ENCODE measurements at places on chromosomes 1 and 21. TPM values are rescaled to one million over a fixed set of nuclear protein-coding genes. Genes with fewer than 3 reads are reported as not detected.

DNA sequence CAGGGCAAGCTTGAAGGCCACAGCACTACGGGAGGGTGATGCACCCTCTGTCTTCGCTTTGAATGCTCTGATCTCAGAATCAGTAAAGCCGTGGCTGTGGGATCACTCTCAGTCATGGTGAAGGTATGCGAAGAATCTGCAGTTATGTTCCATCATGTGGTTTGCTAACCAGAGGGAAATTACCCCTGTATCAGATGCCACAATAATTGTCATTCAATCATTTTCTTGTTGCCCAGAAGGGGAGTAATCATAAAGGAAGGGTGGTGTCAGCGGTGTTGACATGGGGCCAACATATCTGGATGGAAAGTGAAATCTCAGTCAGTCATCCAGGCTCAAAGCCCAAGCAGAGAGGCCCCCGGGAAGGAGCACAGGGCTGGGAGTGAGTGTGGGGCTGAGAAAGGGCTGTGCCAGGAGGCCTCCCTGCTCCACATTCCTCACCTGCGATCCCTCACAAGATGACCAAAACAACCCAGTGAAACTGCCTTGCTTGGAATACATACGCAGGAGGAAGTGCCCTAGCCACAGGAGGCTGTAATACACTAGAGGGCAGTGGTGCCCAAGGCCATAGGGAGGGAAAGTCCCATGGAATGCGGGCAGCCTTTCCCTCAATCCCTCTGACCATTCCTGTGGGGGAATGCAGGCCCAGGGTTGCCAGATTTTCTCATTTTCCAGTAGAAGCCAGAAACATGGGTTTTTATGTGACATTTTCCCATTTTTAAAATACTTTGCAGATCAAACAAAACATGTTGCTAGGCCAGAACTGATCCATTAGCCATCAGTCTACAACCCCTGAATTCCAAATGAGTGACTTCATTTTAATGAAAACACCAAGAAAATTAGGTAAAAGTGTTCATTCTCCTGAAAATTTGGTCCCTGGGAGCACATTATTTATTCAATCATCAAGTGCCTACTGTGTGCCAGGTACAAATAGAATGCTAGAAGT, 95.7 kb upstream of the VANGL1 start:
- DNase-seq: peak; percentile 24

- no peak for DNase-seq
These were observed 472 bp downstream of the DTL start for GRCh38 chr1:212035835-212036605.

DNA sequence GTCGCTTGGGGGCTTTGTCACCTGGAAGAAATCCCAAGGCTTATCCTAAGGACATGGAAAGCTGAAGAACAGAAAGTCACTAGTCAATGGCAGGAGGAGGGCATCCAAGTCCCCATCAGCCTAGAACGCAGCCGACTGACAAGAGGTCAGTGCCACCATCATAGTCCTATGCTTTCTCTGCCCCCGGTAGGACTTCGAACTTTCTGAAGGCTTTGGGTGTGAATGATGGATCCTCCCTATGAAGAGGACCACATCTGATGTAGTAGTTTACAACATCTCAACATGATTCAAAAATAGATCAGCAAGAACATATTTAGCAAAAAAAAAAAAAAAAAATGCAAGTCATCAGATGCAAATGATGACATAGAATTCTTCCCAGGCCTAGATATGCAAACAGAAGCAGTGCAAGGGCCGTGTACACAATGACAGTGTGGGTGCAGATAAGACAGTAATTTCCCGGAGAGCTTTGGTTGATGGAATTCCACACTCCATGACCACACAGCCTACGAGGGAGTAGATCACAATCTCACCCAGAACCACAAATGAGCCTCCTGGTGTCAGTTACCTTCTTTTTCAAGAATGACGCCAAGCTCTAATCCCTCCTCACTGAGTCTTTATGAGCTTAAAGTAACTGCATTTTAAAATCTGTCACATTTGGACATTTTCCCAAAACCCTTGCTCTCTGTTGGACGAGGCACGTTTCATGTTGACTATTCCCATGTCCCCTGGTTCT, 88.2 kb downstream of the PSMG1 start:
- no peak for DNase-seq

DNA sequence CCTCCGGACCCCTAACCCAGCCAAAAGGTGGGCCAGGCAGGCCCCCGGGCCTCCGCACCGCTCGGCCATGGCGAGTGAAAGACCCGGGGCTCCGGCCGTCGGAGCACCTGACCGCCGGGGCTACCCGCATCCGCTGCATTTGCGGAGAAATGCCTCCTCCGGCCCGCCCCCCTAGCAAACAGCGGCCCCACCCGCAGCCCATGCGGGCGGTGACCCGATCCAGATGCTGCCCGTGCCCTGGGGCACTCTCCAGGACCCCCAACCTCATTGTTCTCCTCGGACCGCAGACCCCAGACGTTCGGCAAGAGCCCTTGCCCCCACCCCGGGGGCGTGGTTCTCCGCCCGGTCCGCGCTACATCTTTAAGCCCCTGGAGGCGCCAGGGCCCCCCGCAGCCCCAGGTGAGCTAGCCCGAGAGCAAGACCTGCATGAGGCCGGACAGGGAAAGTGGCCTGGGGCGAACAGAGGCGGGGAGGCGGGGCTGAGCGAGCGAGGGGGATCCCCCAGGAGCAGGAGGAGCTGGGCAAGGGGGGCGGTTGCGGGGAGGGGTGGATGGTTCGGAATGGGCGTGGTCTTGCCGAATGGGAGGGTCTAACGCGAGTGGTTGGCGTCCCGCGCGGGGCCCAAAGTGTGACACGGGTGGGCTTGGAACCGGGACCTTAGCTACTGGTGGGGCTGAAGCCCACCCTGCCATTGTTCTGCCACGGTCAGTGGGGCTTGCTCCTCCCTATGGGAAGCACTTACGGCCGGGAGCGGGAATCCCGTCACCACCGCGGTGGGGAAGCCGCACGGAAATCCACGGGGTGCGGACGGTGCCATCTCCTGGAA, 6.3 kb upstream of the CRYBG2 start:
- DNase-seq: no peak

DNA sequence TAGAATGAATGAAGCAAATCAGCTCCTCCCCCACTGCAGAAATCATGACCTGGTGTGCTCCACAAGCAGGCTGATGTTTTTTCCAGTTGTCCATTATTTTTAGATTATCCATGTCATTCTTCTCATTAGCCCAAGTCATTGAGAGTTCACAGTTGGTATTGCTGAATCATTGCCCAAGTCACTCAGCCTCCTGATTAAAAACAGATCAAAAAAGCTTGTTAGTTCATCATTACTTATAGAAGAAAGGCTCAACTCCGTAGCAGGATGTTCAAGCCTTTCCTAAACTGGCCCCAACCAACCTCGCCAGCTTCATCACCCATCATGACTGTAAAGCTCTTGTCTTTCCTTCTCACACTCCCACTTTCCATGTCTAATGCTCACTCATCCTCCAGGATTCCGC, 161.3 kb upstream of the CTTNBP2NL start:
- no peak for DNase-seq

DNA sequence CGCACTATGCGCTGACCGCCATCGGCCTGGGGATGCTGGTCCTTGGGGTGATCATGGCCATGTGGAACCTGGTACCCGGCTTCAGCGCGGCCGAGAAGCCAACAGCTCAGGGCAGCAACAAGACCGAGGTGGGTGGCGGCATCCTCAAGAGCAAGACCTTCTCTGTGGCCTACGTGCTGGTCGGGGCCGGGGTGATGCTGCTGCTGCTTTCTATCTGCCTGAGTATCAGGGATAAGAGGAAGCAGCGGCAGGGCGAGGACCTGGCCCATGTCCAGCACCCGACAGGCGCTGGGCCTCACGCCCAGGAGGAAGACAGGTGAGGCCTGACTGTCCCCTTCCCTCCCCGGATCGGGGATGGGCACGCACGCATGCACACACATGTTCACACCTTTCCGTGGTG, 31.9 kb upstream of the FHAD1 start:
- DNase-seq: no peak

GRCh38 chr1:30375156-30375555, 348.2 kb downstream of the MATN1 start:
- DNase-seq: no peak

GRCh38 chr1:93749894-93750301, 68.3 kb upstream of the BCAR3 start:
- DNase-seq: no peak

DNA sequence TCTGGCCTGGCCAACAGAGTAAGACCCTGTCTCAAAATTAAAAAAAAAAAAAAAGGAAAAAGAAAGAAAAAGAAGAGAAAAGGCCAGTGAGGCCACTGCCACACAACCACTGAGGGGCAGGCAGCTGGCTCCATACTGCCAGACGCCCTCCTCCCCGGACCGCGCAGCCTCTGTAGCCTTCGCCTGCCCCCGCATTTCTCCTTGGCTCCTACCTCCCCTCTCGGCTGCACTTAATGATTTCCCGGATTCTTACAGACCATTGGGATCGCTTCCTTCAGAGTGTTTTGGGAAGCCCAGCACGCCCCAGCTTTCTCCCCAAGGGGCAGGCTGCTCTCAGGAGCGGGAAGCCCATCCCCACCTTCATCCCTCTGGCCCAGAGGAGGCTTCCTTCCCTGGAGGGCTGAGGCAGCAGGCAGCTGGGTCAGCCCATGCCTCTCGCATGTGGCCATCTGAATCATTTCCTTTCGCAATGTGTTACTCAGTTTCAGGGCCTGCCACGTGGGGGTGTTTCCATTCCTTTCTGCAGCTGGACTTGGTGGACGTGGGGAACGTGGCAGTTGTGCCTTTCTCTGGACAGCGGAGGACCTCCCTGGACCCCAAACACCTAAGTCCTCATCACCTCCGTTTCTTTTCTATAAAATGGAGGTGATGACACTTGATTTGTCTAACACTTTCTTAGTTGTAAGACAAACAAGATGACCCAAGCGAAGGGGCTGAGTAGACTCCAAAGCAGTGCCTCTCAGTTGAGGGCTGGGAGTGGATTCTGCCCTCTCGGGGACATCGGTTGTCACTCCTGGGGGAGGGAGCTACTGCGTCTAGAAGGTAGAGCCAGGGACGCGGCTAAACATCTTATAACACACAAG, 2.3 kb downstream of the SLC2A5 start:
- peak; percentile 82 for DNase-seq

DNA sequence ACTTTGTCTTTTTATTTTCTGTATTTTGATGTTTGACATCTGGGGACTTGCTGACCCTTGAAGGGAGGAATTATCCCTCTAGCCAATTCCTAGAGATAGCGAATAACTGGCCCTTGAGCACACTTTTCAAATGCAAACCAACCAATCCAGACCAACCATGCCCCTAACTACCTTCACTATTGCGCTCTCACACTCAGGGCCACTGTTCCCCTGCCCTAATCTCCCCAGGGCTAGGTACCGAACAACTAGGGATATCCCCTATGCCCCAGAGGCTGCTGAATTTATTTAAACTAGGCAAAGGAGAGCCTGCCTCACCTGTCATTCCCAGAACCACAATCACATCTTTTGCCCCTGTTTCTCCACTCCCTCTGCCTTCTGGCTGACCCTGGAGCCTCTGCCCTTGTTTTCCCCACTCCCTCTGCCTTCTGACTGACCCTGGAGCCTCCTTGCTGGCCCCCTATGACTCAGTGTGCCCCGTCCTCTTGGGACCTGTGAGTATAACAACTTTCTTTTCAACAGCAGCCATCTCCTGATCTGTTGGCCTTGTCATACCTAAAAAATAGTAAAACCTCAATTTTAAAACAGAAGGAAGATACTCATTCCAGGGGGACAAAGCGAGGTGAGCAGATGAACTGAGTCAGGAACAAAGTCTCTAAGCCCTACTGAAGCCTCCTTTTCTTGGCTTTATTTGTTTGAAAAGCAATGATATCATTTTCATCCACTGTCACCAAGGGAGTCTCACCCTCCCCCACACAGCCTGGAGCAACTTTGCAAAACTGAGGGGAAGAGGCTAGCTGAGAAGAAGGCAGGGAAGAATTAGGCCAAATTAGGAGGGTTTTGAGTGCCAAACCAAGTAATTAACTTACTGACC, 115.5 kb downstream of the NMNAT2 start:
- peak; percentile 33 for DNase-seq

- no peak for DNase-seq
These were observed 1.9 kb downstream of the RUNX3 start for GRCh38 chr1:24927988-24928688.

DNA sequence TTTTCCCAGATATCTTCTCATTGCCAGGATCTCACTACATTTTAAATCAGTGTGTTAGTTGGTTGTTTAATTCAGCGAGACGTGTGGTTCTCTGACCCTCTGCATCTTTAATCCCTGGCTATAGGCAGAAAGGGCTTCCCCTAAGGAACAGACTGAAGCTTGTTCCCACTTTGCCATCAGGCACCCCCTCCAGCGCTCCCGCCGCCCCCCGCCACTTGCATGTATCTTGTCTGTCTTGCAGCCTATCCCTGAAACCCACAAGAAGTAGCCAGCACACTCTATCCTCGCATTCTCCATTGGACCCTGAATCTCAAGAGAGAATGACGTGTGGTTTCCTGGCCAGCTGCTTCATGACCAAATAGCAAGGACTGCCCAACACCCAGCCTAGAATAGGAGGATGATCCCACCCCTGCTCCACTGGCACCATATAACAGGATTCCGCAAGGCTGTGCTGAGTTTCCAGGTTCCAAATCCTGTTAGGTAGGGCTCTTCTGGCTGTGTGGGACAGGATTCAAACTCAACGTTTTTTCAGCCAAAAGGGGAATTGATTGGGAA, 7.8 kb downstream of the CLDN19 start:
- no peak for DNase-seq

GRCh38 chr1:85991261-85991660, 165.3 kb downstream of the COL24A1 start:
- no peak for DNase-seq

GRCh38 chr1:39615086-39615673, 24.3 kb downstream of the HEYL start:
- DNase-seq: no peak

DNA sequence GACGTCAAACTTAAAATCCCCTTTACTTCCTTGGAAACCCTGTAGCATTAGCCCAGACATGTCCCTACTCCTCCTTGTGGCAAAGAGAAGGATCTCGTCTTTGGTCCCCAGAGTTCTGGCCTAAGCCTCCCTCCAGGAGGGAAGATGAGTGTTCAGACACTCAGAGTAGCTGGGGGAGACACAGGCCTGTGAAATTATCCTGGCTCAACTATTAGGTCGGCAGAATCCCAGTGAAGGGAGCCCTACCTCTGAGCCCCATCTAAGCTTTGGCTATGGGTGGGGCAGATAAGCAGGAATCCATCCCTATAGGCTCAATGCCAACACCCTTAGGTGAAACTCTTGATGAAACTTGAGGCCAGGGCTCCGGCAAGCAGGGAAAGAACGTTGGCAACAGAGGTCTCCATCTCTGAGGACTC, 1.7 kb upstream of the SFN start:
- DNase-seq: no peak

Gene FNDC5
- 73.3 TPM for polyA plus RNA-seq

Gene RGS1
- 1.1 TPM for polyA plus RNA-seq

Gene GJA8
- polyA plus RNA-seq: not detected

Gene URB1
- polyA plus RNA-seq: 9.5 TPM

Gene CRABP2
- 0.57 TPM for polyA plus RNA-seq

Gene CNKSR1
- 45.3 TPM for polyA plus RNA-seq

Gene PROX1
- polyA plus RNA-seq: 0.93 TPM

Data from psoas muscle (tissue), 8 donors.